SIG-M5 (cell line): ENCODE measurements at places on chromosomes 2 and 18.

DNA sequence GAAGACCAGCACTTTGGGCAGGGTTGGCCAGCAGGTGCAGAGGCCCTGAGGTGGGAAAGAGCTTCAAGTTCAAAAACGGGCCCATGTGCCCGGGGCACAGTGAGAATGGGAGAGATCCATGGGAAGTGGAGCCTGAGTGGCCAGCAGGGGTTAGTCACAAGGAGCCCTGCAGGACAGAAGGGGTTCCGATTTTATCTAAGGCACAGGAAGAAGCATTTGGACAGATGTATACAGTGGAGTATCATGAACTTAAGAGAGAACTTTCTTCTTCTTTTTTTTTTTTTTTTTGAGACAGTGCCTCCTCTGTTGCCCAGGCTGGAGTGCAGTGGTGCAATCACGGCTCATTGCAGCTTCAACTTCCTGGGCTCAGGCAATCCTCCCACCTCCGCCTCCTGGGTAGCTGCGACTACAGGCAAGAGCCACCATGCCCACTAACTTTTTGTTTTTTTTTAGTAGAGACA lies 24.0 kb downstream of the WIPF1 start:
- no peak for DNase-seq

GRCh38 chr2:32611366-32611765 lies 16.5 kb upstream of the TTC27 start:
- no peak for DNase-seq

GRCh38 chr2:196980001-196980400 lies 53.5 kb upstream of the PGAP1 start:
- no peak for DNase-seq

DNA sequence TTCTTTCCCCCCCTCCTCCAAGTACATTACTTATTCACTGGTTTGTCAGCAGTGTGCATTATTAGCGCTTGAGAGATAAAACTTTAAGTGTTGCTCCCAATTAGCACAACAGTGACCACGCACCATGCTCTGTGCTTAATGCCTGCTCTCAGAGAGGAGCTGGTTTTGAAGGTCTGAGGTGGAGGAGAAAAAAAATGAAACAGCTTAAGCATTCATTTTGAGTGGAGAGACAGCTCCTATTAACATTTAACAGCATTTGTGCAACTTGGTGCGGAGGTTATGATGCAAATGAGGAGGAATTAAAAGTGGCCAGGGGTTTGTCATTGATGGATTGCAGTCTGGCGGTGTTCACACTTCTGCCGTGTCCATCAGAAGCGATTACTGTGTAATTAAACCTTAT lies 141.8 kb downstream of the FIGN start:
- no peak for DNase-seq

GRCh38 chr2:70817284-70817954 lies 3.0 kb downstream of the CLEC4F start:
- DNase-seq, result no peak

- no peak for DNase-seq
Measured at GRCh38 chr18:25831301-25831701, 259.1 kb downstream of the SS18 start.
